ENCODE measurements at places on chromosomes 16 and 17. TPM values are rescaled to one million over a fixed set of nuclear protein-coding genes. Genes with fewer than 3 reads are reported as not detected.

DNA sequence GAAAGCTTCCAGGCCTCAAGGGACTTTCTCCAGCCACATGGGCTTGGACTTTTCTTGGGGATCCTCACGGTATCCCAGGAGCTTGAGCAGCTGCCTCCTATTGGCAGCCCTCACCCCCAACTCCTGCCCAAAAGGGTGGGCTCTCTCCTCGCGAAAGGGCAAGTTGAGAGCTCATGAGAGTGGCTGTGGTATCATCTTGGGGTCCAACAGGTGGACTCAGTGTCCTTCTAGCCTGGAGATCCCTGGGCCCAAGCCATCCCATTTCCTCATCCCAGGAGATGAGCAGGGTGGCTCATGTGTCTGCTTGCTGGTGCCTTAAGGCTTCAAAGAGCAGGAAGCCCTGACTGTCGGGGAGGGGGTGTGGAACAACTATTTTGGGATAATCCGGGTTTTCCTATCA lies 17.7 kb downstream of the TBX4 start:
- no peak overlapping the region for H3K4me3 ChIP-seq
- no peak overlapping the region for H3K27ac ChIP-seq
- no peaks in the 10 kb centered on the region for H3K36me3 ChIP-seq
- H3K27me3 ChIP-seq, result no peaks in the 10 kb centered on the region
- peaks cover 42% of the 10 kb centered on the region for H3K4me1 ChIP-seq
- DNase-seq, result no peak

DNA sequence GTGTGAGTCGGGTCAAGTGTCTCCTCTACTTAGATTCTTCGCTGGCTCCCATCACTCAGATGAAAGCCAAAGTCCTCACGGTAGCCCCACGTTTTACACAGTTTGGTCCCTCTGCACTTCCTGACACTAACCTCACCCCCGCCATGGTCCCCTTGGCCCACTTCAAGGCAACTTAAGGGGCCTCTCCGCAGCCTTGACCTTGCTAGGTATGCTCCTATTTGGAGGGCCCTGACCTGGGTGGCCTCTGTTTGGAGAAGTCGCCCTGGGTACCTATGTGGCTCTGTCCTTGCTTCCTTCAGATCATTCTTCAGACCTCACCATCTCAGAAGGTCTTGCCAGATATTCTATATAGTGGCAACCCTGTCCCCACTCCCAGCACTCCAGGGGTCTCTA lies 110.2 kb downstream of the SOCS1 start:
- no peaks in the 10 kb centered on the region for H3K36me3 ChIP-seq
- no peak overlapping the region for H3K4me3 ChIP-seq
- H3K27me3 ChIP-seq, result no peaks in the 10 kb centered on the region
- H3K4me1 ChIP-seq, result no peaks in the 10 kb centered on the region

GRCh38 chr17:18257268-18257981 lies 1.1 kb downstream of the FLII start:
- peaks cover 31% of the 10 kb centered on the region for H3K4me1 ChIP-seq
- H3K27ac ChIP-seq, result peak overlapping the region; percentile 81
- peaks cover 4% of the 10 kb centered on the region for H3K36me3 ChIP-seq
- H3K4me3 ChIP-seq, result peak overlapping the region; percentile 91
- H3K27me3 ChIP-seq, result no peaks in the 10 kb centered on the region
- DNase-seq, result peak; percentile 61

- DNase-seq, result no peak
- H3K4me1 ChIP-seq, result no peaks in the 10 kb centered on the region
- peaks cover 4% of the 10 kb centered on the region for H3K36me3 ChIP-seq
- H3K27ac ChIP-seq, result no peak overlapping the region
- no peak overlapping the region for H3K4me3 ChIP-seq
These were observed 9.7 kb upstream of the ARL2BP start for GRCh38 chr16:57235128-57236021.

DNA sequence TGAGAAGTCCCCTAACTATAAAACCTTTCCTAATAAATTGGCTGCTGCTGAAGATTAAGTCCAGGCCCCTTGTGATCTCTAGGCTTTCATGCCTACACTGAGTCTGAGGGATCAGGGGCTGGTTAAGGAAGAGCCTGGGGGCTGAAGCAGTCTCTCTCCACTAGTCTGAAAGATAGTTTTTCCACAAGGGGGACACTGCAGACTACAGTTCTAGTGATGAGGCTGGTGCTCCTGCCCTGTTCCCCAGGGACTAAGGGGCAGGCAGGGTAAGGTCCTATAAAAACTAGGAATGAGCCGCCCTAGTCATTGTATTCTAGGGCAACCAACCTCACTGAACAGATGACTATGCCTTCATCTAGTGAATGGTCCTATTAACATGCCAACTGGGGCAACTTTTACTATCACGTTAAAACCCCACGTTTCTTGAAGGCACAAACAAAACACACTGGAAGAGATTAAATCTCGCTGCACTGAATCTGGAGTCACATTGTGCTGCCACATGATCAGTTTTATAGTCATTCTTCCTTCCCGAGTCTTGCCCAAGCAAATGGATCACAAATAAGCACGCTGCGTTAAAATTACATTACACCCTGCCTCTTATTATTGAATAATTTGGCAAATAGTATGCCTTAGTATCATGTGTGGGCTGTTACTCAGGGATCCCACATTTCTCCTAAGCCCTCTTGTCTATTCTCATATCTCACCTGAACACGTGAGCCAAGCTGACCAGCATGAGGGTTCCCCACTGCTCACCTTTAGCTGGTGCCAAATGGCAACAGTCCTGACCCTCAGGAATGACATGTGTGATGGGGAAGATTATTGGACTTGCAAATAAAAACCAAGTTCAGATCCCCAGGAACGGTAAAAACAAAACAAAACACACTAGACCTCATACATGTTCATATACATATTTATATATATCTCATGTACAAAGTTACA lies 95.4 kb upstream of the TOB1 start:
- H3K27ac ChIP-seq, result no peak overlapping the region
- no peaks in the 10 kb centered on the region for H3K4me1 ChIP-seq
- H3K27me3 ChIP-seq, result no peaks in the 10 kb centered on the region

The CES4A gene
- total RNA-seq, result not detected

The AGRP gene
- total RNA-seq, result not detected
